ENCODE measurements at places on chromosomes 3 and 15.

GRCh38 chr3:193271101-193271840 is 30.2 kb downstream of the PLAAT1 start:
- DNase-seq = no peak

DNA sequence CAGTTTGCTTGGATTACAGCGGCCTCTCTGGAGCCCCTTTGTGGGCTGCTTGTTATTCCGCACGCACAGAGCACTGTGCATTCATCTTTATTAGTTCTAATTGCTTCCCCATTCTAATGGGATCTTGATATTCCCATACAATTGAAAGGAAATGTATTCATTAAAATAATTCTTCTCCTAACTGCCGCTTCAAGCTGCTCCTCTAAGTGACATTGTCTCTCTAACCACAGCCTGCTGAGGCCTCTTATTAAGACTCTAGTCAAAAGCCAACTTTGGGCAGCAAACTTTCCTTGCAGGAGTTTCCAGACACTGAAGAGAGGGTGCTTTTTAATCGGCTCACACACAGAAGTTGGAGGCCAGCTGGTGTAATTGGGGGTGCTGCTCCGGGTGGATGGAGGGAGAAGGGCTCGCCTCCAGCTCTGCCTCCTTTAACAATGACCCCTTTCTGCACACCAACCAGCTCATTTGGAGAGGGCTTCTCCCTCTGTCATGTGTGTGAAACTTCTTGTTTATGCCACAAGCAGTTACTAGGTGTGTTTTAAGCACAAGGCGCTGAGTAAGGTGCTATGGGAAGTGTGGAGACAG is 5.6 kb upstream of the MAGEF1 start:
- no peak for DNase-seq

- no peak for DNase-seq
Observed at GRCh38 chr3:192957441-192958021, 39.9 kb upstream of the MB21D2 start.

GRCh38 chr3:38632989-38633388 is 16.5 kb downstream of the SCN5A start:
- DNase-seq = no peak

DNA sequence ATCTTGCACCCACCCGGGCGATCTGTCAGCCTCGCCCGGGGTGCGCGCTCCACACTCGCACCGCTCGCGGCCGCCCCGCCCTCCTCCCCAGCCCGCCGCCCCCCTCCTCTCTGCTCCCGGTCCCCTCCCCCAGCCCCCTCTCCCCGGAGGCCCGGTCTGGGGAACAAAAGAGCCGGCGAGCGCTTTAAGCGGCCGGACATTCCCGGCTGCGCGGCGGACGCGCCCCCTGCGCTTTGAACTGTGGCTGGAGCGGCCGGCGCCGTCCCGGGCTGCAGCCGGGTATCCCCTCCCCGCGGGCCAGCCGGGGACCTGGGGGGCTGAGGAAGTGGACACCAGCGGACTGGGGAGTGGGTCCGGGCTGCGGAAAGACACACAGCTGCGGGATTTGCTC is at the start of gene IGDCC3:
TSS of gene IGDCC3 (minus strand) at position 27 of the 391 bp plus-strand sequence. CDS start 214 bp downstream, outside the sequence.
- no peak for DNase-seq

DNA sequence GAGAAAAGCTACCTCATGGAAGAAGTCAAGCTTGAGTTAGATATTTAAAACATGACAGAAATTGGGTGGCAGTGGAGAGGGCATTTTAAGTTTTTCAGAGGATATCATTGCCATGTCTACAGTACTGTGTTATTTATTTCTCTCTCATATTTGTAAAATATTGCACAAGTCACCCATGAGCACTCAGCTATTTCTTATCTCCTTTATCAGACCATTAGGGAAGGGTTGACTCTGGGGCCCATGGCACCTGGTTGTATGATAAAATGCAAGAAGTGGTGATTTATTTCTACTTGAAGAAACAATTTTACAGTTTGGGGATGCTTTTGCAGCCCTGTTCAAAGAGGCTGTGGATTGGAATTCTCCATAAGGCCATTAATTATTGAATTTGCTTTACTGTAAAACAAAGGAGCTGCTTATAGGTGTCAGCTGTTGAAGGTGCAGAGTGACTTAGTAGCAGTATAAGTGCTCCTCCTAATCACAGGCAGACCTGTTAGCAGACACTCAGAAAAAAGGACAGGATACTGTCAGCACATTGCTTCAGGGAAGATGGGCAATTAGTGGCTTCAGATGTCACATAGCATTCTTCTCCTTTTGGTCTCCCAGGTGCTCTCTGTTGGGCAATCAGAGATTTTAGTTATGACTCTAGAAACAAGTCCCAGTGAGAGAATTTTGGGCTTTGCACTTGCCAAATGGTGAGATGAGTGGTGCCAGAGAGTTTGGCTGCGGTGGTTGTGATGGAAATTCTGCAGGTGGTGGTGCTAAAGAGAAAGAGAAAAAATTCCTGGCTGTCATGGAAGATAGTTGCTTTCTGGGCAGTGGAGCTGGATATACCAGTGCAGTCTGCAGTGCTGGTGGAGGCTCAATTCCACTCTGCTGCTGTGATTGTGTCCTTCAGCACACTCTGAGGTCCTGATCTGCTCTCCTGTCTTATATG is 129.7 kb upstream of the ROPN1 start:
- no peak for DNase-seq
